ENCODE measurements at places on chromosomes 12 and 14.

GRCh38 chr14:36091096-36091495, 85.4 kb downstream of the PTCSC3 start:
- DNase-seq = no peak

- peak; percentile 15 for DNase-seq
Observed at GRCh38 chr14:90903101-90903500, 86.9 kb upstream of the TTC7B start.

DNA sequence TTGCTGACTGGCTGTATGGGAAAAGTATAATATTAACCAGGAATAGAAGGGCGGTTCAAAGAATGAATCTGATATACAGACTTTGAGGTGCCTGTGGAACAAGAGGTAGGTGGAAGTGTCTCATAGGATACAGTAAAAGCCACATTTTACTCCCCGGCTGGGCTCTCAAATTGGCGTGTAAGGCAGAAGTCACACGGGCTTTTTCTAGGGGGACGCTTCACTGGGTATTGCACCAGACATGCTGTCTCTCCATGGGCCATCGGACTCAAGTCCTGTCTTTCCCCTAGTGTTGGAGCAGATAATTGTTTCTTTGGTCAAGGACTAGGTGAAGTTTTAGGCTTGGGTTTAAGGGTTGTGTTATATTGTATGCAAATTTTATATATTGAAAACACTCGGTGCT, 9.1 kb downstream of the TMCC3 start:
- no peak for DNase-seq

DNA sequence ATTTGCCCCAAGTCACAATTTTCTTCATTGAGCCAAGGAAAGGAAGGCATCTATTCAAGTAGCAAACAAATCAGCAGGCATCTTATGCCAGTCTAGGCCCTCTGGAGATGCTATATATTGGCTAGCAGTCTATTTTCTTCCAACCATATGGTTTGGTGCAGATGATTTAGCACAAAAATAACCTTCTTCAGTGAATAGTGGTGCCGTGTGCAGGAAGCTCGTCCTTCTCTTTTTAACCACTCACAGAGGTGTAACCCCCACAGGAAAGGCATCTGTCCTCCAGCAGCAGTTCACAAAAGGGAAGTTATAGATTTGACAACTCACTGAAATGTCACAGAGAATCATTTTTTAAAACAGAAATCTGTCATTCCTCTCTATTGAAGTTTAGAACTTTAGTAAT, 445.7 kb upstream of the SYT1 start:
- no peak for DNase-seq

DNA sequence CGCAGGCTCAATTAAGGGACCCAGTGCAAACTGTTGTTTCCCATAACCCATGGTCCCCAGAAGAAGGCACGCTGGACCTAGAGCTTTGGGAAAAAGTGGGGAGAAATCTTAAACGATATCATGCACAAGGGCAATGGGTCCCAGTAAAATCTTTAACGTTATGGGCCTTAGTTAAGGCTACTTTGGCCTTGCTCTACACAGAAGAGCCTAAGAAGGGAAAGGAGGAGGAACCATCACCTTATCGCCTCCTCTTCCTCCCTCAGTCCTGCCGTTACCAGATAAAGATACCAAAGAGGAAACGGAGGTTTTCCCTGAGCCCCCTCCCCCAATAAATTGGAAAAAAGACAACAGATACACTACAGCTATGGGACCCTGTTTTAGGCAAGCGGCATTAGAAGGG, 116.9 kb downstream of the PPHLN1 start:
- no peak for DNase-seq
